ENCODE measurements at places on chromosomes 12 and 14.

GRCh38 chr12:2376908-2377657, 324.3 kb downstream of the CACNA1C start:
- DNase-seq = no peak

- no peak for DNase-seq
Observed at GRCh38 chr14:81819344-81819743, 285.7 kb upstream of the SEL1L start.

DNA sequence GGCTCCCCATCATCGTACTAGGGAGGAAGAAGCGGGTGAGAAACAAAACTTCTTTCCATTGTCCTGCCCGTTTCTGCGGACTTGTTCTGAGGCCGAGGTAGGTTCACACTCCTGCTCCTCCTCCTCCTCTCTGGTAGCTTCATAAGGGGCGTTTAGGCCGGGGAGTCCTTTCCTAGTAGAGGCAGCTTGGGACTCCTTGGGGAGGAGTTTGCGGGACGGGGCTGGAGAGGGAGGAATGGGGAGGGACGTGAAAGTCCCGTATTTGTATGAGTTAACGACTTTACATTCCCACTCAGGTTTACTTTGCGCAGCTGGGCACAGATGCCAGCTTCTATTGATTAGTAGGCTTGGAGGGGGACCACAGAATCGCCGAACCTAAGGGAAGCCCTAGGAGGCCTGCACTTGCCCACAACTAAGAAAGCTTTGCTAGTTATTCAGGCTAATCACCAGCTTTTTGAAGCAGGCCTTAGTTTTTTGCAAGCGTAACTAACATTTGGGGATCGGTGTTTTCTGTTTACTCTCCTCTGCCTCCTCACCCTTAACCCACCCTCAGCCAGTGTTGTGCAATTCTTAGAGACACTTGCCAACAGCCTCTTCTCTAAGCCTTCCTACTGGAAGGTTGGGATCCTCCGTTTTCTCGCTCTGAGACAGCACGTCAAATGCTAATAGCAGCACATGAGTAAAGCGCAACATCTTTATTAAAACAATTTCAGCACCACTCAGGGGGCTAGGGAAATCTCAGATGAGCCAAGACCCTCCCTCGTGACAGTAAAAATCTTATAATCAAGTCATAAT, 499 bp downstream of the RNASE4 start:
- no peak for DNase-seq

GRCh38 chr14:19974844-19975243, 547 bp upstream of the OR4K15 start:
- DNase-seq = no peak

DNA sequence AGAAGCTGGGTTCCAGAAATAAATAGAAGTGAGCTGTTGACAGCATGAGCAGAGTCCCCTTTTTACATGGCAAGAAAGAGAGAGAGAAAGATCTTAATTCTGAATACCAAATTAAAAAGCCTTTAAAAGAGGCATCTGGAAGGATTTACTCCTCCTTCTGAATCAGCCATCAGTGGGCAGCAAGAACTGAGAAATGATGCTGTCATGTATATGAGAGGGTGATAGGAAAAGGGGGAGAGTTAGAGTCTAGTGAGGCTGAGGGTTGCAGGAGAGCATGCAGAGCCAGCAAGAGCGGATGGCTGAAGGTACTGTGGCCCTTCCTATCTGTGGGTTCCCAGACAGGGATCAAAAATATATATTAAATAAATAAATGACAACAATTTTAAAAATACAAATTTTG, 34.5 kb upstream of the GNG2 start:
- no peak for DNase-seq

GRCh38 chr14:79660053-79660939, 551.0 kb downstream of the DIO2 start:
- DNase-seq = no peak

- no peak for DNase-seq
Observed at GRCh38 chr12:57488402-57489156, 711 bp downstream of the MARS1 start.

DNA sequence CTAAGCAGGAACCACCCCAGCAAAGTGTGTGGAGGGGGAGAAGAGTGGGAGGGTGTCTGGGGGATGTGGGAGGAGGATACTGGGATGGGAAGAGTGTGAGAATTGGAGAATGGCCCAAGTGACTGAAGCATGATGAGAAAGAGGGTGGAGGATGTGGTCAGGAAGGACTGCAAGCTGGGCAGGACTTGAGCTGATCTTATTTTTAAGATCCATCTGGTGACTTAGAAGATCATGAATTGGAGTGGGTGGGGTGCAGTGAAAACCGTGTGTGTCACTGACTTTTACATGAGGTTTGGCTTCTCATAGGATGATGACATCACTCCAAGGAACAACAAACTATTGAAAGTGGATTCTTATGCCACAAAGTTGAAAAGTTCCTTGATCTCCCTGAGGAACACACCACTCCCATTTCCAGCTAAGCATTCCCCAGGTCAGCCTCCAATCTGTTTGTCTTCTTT, 287.5 kb downstream of the GALC start:
- DNase-seq = no peak

GRCh38 chr14:92328664-92329255, 5.8 kb downstream of the SLC24A4 start:
- no peak for DNase-seq

GRCh38 chr14:56129933-56130332, 11.7 kb downstream of the PELI2 start:
- DNase-seq = no peak

DNA sequence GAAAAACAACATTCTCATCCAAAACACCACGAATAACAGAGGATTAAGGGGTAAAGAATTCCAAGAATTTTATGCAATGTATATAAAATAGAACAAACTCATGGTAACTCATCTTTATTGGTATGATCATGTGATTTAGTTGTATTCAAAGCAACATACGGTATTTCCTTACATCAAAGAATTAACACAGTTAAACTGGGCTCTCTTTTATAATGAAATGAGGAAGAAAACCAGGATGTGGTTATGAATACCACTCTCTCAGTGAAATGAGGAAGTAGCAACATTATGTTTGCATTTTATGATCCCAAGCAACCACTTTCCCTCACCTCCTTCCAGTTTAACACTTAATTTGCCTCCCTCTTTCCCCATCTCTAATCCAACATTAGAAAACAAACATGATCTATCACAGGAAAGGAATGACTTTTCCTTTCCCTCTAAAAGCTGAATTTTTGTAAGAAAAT, 22.9 kb downstream of the SPTLC2 start:
- no peak for DNase-seq

- DNase-seq = no peak
Observed at GRCh38 chr14:87111126-87111525, 881.9 kb downstream of the GALC start.

- DNase-seq = no peak
Observed at GRCh38 chr14:82710267-82710841, 1176.7 kb upstream of the SEL1L start.

GRCh38 chr12:1607940-1608712, 13.7 kb upstream of the FBXL14 start:
- DNase-seq = no peak

DNA sequence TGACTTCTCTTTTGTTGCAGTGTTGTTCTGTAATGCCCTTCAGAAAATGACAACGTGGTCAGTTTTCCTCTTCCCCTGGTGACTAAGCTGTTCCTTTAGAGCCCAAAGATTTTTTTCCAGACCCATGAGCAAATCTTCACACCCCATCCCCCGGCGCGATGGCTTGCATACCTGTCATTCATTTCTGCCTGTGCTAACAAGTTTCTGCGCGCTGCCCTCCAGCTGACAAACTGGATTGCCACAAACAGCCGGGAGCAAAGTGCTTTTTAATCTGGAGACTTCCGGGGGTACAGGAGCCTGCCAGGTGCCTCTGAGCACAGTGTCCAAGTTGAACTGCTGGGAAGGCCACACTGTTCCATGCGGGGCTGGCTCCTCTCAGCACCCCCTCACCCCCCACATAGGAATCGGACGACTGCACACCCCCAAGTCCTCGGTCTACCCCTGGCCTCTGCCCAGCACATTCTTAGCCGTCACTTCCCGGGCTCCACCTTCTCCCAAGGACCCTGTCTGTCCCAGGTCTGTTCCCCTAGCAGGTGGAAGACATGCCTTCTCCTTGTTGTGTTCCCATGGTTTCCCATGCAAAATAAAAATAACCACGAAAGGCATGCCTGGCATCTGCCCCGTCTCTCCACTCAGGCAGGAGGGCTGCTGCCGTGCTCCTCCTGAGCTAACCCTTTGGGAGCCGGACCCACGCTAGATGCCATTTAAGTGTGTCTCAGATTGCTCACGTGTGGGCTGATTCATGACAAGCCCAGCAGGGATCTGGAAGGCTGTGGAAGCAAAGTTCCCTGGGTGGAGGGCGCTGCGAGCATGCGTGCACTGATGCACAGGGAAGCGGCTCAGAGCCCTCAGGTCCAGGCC, 14.1 kb downstream of the RILPL1 start:
- DNase-seq = no peak

DNA sequence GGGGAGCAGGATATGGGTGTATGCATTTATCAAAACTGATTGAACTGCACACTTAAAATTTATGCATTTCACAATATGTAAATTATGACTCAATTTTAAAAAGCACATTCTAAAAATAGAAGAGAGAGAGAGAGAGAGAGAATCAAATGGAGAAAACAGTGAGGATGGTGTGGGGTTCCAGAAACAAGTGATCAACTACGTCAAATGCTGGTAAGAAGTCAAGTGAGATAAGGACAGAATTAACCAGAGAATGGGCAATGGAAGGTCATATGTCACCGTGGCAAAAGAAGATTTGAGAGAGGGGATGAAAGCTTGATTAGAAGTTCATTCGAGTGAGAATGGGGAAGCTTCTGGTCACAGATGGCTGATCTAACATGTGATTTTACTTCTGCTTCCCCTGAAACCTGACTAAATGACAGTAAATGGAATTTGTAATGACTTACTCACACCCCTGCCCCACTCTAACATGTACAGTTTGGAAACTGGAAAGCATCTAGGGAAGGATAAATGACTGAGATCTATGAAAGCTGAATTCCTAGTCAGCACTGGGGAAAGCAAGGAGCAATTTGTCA, 276.5 kb upstream of the AMIGO2 start:
- DNase-seq = no peak

- DNase-seq = no peak
Observed at GRCh38 chr12:109735051-109735521, 21.5 kb downstream of the FAM222A start.

DNA sequence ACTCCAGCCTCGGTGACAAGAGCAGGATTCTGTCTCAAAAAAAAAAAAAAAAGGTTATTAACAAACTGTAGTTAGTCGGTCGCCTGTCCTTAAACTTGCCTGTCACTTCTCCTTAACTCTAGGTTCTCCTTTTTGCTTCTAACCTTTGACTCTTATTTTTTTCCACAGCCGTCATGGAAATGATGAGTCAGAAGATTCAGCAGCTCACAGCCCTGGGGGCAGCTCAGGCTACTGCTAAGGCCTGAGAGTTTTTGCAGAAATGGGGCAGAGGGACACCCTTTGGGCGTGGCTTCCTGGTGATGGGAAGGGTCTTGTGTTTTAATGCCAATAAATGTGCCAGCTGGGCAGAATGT, 418 bp upstream of the MYG1 start:
- no peak for DNase-seq

- no peak for DNase-seq
Observed at GRCh38 chr12:40999210-40999609, 188.9 kb upstream of the PDZRN4 start.

DNA sequence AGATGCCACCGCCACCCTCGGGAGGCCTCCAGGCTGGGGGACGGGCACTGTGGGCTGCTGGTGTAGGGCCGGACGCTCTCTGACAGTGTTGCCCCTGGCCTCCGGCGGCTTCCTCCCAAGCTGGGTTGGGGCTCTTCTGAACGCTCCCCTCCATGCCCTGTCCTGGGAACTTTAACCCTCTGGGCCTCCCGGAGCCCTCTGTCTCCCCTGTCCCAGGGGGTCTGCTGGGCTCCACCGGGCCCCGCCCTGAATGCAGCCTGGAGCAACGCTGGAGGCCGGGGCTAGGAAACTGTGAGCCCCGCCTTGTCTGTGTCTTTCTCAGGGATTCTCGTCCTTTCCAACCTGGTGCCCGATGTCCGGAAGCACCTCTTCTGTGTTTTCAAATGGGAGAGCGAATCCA, 45.7 kb upstream of the FBRSL1 start:
- DNase-seq = no peak

Measured in stimulated activated CD8-positive, alpha-beta memory T cell treated with anti-CD3 and anti-CD28 coated beads, Interleukin-15, amount 100 ng/mL, for 24 hours (primary cell).